ENCODE measurements at places on chromosomes 3 and 15. TPM values are rescaled to one million over a fixed set of nuclear protein-coding genes. Genes with fewer than 3 reads are reported as not detected.

- ATAC-seq = no peak
Measured at GRCh38 chr3:103947062-103947461, 1419.6 kb upstream of the ALCAM start.

DNA sequence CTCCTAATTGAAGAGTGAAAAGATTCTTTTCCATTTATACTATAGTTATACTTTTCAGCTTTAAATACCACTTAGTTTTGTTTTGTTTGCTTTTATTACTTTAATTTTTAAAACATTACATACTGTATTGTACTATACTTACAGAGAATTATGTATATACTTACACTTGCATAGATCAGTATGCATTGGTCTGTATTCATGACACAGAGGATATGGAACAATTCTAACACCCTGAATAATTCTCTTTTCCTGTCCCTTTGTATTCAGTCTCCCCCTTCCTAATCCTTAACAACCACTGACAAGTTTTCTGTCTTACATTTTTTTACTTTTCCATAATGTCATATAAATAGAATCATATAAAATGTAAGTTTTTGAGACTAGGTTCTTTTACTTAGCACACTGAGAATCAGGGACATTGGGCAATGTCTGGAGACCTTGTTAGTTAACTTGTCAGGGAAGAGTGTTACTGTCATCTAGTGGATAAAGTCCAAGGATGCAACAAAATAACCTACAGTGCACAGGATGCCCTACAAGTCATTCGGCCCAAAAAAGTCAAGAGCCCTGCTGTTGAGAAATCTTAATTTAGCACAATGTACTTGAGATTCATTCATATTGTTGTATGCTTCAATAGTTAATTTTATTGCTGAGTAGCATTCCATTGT is 95.7 kb upstream of the MCTP2 start:
- no peak for ATAC-seq

DNA sequence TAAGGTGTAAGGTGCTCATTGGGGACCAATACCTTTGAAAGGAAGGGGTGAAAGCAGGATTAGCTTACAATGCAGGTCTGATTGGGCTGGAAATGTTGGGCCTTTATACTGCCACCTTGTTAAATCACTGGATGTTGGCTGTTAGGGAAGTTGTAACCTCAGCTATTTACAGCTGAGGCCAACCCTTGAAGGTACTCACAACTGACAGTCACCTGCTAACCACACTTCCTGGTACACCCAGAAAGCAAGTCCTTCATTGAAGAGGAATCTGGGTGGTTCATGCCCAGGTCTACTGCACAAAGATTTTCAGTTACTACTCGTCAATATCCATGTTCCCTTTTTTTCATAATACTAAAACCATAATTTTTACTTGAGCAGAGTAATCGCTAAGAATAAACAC is 65.4 kb upstream of the CLDN18 start:
- ATAC-seq = no peak

GRCh38 chr15:23695282-23695681 is 8.2 kb upstream of the NDN start:
- no peak for ATAC-seq

DNA sequence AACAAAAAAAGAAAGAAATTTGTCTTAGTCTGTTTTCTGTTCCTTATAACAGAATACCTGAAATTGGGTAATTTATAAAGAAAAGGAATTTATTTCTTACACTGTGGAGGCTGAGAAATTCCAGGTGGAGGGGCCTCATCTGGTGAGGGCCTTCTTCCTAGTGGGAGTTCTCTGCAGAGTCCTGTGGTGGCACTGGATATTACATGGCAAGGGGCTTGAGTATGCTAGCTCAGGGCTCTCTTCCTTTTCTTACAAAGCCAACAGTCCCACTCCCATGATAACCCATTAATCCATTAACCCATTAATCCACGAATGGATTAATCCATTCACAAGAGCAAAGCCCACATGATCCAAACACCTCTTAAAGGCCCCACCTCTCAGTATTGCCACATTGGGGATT is 2.9 kb upstream of the SATB1 start:
- ATAC-seq = no peak

DNA sequence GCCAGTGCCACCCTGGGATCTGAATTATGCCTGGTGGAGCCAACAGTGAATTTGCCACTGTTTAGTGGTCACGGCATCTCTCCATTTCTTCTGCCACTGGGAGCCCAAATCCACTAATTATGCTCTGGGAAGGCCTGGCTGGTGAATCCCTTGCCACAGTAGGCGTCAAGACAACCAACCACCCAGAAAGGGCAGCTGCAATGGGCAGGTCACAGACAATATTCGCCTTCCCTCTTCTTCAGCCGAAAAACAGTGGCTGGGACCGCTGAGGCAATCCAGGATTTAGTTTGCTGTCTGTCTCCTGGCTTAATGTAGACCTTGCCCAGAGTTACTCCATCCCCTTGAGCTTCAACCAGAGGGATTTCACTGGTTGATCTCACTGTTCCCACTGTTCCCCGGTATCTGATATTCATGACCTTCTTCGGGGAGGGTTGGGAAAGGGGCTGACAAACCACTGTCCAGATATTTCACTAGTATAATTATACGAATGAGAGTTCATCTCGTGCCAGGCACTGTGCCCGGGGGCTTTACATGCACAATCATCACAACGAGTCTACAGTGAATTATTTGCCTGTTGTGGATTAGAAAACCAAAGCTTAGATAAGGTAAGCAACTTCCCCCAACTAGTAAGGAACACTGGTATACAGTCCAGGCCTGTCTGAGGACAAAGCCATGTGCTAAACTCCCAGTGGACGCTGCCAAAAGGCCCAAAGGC is 49.9 kb upstream of the RAB6B start:
- no peak for ATAC-seq

Gene SLC9C1
- not detected for total RNA-seq
